Suppressor macrophage treated with lipopolysaccharide for 1 hour (primary cell): ENCODE measurements at places on chromosomes 7 and 10.

- DNase-seq = peak; percentile 34
Observed at GRCh38 chr7:102935450-102936115, 22.8 kb downstream of the LRRC17 start.

GRCh38 chr7:106100863-106101629 is 11.1 kb downstream of the SYPL1 start:
- no peak for DNase-seq

- no peak for DNase-seq
Observed at GRCh38 chr7:45294559-45294958, 137.0 kb downstream of the RAMP3 start.

DNA sequence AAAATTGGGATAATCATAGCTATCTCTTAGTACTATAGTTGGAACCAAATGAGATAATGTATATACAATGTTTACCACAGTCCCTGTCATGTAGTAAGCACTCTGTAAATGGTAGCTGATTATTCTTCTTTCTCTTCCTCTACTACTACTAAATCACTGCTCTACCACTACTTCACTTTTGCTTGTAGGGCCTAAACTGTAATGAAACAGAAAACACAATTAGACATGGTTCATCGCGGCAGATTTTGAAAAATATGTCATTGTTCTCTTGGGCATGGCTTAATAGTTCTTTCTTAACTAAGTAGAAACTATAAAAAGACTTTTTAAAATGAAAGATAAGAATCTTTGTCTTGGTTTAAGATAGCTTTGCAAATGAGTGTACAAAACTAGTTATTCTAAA is 34.9 kb downstream of the R3HCC1L start:
- no peak for DNase-seq

DNA sequence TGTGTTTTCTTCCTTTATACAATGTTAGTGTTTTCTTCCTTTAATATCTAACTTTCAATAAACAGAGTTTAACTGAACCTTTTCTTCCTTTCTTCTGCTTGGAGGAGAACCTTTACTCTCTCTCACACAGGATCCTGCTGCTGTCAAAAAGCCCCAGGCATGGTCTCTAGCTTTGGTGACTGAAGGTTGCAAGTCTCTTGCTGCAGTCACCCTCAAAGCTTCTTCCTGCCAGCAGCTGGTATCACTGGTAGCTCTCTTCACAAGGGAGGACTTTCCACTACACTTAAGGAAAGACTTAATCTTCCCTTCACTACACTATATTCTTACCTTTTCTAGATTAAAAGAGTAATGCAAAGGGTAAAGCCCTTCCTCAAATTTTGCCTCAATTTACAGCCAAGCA is 153.4 kb downstream of the SGMS1 start:
- DNase-seq = no peak

DNA sequence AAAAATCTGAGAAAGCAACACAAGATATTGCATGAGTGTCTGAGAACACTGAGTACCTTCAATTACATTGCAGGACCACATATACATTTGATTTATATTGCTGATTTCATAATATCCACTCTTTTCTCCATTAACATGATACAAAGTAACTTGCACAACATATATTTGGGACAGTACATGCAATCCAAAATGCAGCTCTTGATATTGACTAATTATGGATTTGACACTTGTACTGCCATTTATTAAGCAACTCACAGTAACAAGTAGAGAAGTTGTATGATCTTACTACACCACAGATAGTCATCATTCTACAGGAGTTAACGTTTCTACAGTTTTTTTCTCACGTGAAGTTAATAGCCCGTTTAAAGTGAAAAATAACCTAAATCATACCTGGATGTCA is 46.7 kb downstream of the USP6NL start:
- DNase-seq = no peak

DNA sequence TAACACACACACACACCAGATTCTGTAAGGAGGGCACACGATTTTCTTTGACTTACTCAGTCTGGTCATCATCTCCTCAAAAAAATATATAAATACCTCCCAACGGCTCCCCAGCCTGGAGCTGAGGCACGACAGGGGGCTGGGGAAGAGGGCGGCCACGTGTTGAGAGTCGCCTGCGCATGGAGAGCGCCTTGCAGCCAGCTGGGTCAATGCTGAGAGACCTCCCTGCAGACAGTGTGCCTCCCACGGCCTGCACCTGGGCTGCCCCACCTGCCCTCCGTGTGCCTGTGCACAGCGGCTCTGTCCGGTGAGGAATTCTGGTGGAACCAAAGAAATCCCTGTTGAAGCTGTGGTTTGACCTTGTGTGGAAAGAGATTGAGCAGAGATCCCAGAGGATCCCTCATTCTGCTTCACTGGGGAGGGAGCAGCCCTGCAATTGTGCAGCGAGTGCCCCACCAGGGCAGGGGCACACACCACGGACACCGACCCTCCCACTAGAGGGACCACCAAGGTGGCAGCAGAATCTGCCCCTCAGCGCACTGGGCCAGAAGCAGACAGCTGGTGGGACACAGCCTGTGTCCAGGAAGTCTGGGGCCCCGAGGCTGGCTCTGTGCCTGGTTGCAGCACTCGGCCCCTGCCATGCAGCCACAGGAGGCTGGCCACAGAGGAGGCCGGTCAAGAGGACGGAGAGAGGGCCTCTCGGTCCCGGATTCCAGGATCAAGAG is 150.5 kb upstream of the PPP2R2D start:
- DNase-seq = no peak

DNA sequence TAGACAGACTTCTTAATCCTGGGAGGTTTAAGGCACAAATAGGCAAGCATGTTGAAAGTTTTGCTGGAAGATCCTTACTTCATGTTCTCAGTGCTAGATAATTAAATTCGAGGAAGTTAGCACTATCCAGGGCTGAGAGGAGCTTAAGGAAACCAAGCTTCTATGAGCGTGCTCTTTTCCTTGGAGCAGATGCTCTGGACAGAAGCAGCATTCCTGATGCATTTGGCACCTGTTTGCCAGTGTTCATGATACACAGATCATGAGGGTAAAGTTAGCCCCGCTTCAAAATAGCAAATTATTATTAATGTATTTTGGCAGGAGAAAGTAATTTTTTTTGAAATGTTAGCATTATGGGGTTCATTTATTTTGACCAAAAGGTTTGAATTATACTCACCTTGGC is 9.4 kb downstream of the HDAC9 start:
- peak; percentile 31 for DNase-seq

- DNase-seq = peak; percentile 58
Observed at GRCh38 chr7:29043576-29043975, 85.4 kb upstream of the TRIL start.

DNA sequence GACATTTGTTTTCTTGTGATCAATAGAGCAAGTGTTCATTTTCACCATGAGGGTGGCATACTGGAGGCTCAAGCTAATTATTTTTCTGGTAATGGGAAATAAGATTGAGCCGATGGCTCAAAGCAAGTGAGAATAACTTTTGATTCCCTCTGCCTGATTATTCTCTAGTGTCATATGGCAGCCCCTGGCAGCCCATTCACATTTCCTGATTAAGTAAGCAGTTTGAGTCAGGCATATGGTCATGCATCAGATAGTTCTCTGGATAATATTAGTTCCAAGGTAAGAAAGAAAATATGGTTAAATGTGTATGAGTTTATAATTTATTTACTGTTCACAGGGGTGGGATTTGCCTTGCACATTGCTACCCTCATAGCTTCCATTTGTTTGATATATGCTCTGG is 109.2 kb downstream of the DYNC1I1 start:
- no peak for DNase-seq

- peak; percentile 71 for DNase-seq
Observed at GRCh38 chr10:27525819-27526218, 21.7 kb downstream of the RAB18 start.

- peak; percentile 82 for DNase-seq
Observed at GRCh38 chr7:150432915-150433892, 17.2 kb upstream of the GIMAP8 start.

DNA sequence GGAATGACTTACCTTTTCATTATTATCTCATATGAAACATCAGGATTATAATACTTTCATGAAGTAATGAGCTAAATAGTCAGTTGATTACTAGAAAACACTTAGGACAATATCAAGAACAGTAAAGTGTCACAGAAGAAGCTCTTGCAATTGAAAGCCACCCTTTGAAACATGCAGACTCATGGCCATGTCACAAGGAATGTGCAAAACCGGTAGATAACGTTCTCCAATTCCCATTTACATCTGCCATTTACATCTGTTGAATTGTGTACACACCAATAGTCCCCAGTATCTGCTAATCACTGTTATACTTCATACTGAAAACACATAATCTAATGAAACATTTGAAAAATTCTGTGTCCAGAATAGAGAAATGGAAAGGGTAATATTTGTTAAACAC is 237.5 kb downstream of the CREB5 start:
- no peak for DNase-seq

- DNase-seq = no peak
Observed at GRCh38 chr7:127995156-127995880, 35.9 kb downstream of the LRRC4 start.

GRCh38 chr10:80410122-80410521 is 1.8 kb downstream of the PRXL2A start:
- DNase-seq = no peak

GRCh38 chr10:77357185-77357584 is 280.4 kb downstream of the KCNMA1 start:
- DNase-seq = peak; percentile 24

- no peak for DNase-seq
Observed at GRCh38 chr7:103799298-103799697, 190.2 kb downstream of the RELN start.

GRCh38 chr10:34254596-34254995 is 560.5 kb downstream of the PARD3 start:
- no peak for DNase-seq

GRCh38 chr7:96636979-96637378 is 72.7 kb downstream of the SEM1 start:
- DNase-seq = no peak

DNA sequence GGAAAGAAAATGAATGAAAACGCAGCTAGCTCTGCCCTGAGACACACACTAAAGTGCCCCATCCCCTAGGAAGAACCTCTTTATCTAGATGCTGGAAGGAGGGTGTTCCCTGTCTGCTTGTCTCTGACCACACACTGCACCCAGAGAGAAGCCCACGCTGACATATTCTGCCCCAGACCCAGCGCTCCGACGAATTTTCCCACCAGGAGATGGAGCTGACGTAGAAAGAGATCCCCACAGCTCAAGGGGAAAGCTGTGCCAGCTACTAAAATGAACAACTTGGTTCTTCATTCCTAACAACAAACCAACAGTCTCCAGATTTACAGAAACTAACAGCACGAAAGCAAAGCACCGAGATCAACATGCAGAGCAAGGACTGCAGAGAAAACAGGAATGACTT is 73.3 kb downstream of the KIAA1549 start:
- DNase-seq = no peak

- no peak for DNase-seq
Observed at GRCh38 chr10:45180946-45181875, 134.2 kb downstream of the OR13A1 start.

GRCh38 chr10:6640433-6641040 is 60.5 kb upstream of the PRKCQ start:
- DNase-seq = no peak

GRCh38 chr7:70552141-70552540 is 579.8 kb upstream of the GALNT17 start:
- no peak for DNase-seq

GRCh38 chr10:117197189-117197588 is at the start of gene KCNK18:
KCNK18 (plus strand) TSS chr10:117197489; CDS start chr10:117197489, 0 bp downstream.
- no peak for DNase-seq

- no peak for DNase-seq
Observed at GRCh38 chr7:73909996-73910395, 49.0 kb downstream of the TMEM270 start.

DNA sequence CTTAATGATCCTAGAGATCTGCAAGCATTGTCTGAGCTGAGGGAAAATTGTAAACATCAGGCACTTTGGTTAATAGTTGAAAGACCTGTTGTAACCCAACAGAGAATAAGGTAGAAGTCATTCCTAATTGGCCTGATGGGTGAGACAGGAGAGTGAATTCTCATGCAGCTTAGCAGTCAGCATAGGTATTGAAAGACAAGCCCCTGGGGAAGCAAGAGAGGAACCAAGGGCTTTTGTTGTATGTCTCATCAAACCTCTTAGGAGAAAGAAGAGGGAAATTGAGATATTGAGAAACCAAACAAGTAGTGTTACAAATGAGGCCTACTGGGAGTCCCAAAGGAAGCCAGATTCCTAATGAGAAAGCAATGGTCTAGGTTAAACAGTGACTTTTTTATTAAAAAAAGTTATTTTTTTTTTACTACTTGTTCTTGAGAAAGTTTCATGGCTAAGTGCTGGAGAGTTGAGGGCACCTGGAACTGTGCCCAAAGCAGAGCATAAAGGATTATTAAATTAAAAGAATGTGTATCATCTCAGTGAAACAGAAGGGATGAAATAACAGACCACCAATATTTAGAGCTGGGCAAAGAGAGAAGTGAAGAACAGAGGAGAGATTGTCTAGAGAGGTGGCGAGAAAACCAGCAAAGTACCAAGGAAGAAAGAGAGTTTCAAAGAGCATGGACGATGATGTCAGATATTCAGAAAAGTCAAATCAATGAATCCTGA is 168.9 kb downstream of the CDK14 start:
- no peak for DNase-seq

GRCh38 chr7:22801912-22802311 is 20.7 kb downstream of the TOMM7 start:
- DNase-seq = no peak

DNA sequence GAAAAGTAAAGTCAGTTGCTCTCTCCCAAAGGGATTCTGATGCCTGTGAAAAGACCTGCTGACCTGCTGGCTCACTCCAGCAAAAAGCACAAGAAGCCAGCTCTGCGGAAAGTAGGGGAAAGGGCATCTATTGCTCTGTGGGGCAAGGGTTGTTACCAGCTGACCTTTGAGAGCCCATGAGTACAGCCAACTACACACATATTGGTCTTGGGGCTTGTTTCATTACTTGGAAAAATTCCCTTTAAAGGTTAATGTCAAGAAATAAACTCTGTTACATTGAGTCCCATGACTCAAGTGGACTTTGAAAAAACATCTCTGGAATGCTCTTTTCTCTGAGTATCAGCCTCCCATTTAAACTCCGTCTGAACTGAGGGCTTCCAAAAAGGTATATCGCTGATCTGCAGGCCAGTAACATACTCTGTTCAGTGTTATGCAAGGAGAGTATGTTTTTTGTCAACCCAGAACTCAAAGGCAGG is 53.2 kb downstream of the PANK1 start:
- DNase-seq = no peak

DNA sequence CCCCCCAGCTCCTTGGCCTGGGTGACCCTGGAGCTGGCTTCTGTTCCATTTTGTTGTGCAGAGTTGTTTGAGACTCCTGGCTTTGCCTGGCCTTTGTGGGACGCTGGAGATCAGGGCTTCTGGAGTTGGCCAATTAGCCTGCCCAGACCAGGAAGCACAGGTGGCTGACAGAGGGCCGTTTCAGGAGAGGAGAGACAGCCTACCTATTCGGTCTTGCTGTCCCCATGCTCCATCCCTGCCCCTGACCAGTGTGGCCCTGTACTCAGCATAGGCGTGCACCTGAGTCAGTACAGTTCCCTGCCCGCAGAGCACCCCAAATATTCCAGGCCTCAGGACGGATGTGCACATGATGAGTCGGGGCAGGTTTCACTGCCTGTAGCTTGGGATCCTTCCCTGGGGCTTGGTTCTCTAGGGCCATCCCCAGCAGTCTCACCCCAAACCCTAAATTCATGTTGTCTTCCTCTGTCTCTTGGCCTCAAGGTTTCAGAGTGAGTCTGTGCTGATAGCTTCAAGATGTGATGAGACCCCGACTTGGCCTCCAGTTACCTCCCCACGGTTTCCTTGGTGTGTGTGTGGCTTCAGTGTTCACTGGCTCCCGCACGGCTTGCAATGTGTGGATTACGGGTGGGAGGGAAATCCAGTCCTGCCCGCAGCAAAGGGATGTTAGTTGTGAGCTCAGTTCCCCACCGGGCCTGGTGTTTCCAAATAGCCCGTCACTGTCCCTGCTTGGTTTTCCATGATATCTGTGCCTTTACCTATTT is 44.7 kb downstream of the HTRA1 start:
- DNase-seq = no peak
